ENCODE measurements at places on chromosomes 4 and X.

GRCh38 chrX:51743179-51743957 lies at the start of gene GSPT2:
TSS of gene GSPT2 (plus strand) at chrX:51743442. CDS start at chrX:51743627, 185 bp downstream.
- no peak for DNase-seq

- DNase-seq: no peak
Observed at GRCh38 chr4:12270546-12270945, 841.9 kb upstream of the HS3ST1 start.

DNA sequence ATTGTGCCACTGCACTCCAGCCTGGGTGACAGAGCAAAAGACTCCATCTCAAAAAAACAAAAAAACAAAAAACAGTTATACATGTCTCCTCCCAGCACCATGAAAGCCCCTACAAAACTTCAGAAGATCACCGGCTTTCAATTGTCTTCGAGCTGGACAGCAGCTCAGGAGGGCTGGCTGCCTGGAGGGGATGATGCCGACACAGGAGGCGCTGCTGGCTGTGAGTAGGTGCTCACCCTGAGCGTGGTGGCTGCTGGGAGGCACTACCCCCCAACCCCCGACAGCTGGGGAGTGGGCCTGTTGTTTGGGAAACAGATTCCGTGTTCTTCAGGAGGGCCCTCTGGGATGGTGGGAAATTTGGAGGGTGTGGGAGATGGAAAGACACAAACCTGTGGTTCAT lies 6.9 kb upstream of the ELF4 start:
- DNase-seq: no peak

GRCh38 chr4:121439669-121440068 lies 58.9 kb upstream of the QRFPR start:
- DNase-seq: no peak

DNA sequence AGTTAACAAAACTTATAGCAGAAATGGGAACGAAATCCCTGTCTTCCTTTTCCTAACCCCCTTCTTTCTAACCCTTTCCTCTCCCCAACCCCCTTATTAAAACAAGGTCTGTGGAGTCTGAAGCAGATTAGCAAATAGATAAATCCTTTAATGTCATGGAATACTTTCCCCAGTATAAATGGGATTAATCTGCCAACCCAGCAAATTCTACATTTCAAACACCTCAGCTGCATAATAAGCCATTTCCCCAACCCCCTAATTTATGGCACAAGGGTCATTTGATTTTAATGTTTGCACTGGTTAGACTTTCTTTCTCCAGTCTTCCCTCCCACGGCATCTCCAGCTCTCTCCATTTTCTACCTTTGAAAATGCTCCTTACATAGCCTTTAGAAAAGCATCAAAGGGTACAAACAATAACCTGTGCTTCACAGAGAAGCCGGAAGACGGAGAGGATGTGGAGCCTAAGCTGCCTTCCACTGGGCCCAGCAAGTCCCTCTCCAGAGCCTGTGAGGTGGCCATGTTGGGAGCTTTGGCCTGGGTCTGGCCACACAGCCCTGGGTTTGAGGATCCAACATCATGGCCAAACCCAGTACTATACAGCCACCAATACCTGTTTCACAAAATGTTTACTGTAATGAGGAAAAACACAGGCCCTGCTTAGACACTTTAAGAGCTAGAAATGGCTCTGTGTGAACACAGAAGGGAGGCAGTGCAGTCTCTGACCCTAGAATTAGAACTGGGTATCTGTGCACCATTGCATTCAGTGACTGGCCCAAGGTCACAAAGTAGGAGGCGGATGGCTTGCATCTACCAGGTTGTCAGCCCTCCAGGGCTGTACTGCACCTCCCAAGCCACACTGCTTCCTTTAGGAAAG lies 56.9 kb upstream of the SPRY1 start:
- DNase-seq: no peak

- DNase-seq: no peak
Observed at GRCh38 chr4:140286456-140286855, 87.0 kb upstream of the SCOC start.

DNA sequence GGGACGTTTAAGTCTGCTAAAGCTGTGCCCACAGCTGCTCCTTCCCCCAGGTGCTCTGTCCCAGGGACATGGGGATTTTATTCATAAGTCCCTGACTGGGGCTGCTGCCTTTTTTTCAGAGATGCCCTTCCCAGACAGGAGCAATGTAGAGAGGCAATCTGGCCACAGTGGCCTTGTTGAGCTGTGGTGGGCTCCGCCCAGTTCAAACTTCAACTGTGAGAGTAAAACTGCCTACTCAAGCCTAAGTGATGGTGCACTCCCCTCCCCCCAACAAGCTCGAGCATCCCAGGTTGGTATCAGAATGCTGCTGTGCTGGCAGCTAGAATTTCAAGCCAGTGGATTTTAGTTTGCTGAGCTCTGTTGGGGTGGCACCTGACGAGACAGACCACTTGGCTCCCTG lies 1371.4 kb downstream of the ADGRL3 start:
- DNase-seq: no peak

GRCh38 chrX:138858438-138858837 lies 146.9 kb upstream of the FGF13 start:
- no peak for DNase-seq

DNA sequence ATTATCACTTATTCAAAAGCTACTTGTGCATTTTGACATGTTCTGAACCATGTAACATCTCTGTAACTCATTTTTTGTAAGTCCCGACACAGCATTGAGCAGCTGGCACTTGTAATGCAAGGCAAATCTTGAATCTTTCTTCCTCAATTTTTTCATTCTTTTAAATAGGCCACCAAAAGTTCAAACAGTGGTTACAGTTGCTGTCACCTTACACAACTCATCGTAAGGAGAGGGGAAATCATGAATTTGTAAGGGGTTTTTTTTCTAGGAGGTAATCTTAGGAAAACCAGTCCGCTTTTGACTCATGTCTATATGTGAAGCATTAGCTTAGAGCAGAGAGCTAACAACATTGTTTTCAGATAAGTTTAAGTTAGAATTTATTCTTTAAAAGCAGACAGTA lies 124.5 kb downstream of the PDLIM5 start:
- DNase-seq: no peak

Data from chondrocyte (in vitro differentiated cells).